ENCODE measurements at places on chromosomes 7 and 10.
A peak's percentile ranks its signal among the peaks of the same experiment; 100 is the strongest.

- DNase-seq: no peak
Measured at GRCh38 chr7:12827219-12827821, 139.9 kb downstream of the ARL4A start.

DNA sequence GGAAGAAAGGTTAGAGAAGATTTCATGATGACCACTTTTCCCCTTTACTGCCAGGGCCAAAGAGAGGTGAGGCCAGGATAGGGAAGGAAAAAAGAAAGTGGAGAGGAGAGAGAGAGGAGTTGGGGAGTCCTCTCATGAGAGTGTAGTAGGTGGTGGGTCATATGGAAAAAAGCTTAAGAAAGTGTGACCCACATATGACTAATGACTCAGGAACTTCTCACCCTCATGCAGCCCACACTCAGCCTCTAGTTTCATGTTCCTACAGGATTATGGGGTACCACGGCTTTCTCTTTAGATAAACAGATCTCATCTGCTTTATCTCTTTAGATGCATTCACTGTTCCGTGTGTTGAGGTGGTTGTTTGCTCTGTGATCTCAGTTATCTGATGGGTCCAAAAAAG is 462.5 kb upstream of the IGFBP3 start:
- no peak for DNase-seq

GRCh38 chr10:103120546-103120945 is 72.5 kb downstream of the NT5C2 start:
- DNase-seq: no peak

DNA sequence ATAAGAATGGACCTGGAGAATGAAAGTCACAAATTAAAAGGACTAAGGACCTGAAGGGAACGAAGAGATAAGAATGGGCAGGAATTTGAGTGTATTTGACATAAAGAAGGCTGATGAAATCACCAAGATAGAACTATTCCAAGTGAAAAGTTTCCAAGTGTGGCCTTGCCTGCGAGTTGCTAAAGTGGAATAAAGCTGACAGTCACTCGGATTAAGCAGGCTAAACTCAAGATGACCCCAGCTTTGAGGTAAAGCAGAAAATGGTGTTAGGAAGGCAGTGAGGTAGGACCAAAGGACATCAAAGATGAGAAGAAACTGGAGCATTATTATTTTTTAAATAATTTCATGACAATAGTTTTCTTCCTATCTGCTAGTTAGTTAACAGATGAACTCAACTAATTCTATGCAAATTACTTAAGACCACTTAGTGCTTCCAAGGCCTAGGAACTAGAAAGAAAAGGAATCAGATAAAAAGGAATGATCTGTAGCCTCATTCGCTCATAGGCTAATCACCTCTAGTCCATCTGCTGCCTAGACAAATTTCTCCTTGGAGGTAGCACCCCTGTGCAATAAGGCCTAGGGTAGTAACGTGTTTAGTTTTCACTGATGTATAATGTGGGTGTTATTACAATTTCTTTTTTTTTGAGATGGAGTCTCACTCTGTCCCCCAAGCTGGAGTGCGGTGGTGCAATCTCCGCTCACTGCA is 34.5 kb downstream of the EZH2 start:
- DNase-seq: peak; percentile 13

- DNase-seq: peak; percentile 25
Measured at GRCh38 chr7:29196191-29196590, 1.6 kb downstream of the CHN2 start.

GRCh38 chr7:116429986-116430619 is 69.4 kb upstream of the CAV2 start:
- no peak for DNase-seq

DNA sequence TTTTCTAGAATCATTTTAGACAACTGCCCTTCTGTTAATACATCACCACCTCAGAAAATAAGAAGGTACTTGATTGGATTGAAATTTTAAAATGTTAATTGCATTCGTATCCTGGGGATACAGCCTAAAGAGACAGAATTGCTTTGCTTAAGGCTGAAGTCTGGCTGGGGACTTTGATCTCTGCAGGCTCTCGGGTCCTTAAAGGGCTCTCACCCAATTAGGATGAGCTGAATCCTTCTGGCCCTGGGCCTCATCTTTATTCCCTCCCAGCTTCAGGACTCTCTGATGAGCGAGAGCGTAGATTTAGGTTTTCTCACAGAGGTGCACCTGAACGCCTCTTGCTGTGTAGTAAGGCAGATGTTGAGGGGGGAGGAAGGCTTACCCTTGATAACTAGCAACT is 475.3 kb upstream of the C7orf33 start:
- no peak for DNase-seq

DNA sequence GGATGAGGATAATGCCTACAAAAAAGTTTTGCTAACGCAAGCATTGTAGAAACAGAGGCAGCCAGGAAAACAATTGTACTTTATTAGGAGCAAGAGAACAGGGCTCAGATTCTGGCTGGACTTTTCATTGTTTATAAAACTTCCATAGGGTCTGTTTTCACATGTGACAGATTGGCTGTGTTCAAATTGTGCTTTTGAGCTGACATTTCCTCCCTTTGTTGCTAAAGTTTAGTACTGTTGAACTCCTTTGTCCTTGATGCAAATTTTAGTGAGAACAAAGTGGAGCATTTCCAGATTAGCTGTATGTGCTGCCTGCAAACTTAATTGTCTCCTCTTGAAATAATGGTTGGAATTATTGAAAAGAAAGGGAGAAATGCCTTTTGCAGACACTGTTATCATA is 221.0 kb upstream of the FZD1 start:
- no peak for DNase-seq

DNA sequence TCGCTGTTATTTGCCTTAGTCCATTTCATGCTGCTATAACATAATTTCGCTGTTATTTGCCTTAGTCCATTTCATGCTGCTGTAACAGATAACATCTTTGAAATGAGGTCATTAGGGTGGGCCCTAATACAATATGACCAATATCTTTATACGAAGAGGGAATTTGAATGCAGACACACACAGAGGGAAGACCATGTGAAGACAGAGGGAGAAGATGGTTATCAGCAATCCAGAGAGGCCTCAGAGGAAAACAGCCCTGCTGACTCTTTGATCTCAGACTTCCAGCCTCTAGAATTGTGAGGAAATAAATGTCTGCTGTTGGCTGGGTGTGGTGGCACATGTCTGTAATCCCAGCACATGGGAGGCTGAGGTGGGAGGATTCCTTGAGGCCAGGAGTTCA is 404.9 kb downstream of the TYW1 start:
- DNase-seq: no peak

- DNase-seq: no peak
Measured at GRCh38 chr7:5502721-5503243, 79.1 kb upstream of the TNRC18 start.

- DNase-seq: no peak
Measured at GRCh38 chr7:15558756-15559155, 3.1 kb downstream of the AGMO start.

DNA sequence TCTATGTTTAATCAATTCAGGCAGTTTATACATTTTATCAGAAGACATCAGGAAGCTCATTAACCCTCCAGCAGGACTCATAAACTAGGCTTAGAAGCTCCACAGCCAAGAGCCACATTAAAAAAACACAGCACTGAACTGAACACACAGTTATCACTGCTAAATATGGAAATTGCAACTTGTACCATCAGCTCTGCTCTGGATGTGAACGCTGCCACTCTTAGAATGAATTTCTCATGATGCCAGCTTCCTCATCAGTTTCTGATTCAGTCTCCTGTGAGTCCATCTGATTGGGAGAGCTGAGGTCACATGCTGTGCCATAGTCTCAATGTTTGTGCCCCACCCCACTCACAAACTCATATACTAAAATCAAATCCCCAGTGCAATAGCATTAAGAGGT is 17.1 kb upstream of the ING3 start:
- DNase-seq: no peak

GRCh38 chr10:110389255-110389654 is 84.5 kb upstream of the SMNDC1 start:
- no peak for DNase-seq

DNA sequence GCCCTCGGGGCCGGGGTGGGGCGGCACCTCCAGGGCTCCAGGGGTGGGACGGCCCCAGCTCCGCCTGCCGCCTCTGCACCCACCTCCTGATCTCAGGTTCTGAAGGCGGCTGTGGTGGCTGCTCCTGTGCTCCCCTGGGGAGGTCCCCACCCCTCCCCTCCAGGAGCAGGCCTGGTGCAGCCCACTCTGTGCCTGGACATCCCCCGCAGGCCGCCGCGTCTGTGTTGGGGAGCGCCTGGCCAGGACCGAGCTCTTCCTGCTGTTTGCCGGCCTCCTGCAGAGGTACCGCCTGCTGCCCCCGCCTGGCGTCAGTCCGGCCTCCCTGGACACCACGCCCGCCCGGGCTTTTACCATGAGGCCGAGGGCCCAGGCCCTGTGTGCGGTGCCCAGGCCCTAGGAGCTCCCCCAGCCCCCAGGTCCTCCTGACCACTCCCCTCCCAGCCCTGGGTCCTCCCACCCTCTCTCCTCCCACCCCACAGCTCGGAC is 5.5 kb downstream of the CYP2W1 start:
- DNase-seq: peak; percentile 70

GRCh38 chr7:156820445-156821063 is 72.4 kb downstream of the LMBR1 start:
- DNase-seq: no peak

DNA sequence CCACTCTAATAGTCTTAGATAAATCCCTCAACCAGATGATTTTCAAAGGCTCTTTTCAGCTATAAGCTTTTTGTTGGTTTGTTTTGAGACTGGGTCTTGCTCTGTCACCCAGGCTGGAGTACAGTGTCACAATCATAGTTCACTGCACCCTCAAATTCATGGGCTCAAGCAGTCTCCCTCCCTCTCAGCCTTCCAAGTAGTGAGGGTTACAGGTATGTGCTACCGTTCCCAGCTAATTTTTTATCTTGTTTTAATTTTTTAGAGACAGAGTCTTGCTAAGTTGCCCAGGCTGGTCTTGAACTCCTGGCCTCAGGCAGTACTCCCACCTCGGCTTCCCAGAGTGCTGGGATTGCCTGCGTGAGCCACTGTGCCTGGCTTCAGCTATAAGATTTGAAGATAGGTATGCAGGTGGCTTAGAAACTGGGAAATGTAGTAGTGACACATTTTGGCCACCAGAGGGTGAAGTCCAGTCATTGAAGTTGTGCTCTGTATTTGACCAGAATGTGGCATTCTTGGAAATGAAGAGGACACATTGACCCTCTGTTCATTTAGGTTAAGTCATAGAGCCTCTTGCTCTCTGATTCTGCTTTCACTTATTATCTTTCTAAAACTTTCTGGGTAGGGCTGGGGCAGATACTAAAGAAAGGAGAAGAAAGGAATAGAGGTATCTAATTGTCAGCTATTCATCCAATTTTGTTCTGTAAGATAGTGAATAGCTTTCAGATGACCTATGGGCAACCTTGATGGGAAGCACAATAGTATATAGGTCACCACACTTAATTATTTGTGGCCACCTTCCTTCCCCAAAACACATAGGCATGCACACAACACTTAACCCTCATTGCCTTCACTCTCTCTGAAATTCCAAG is 36.0 kb downstream of the R3HCC1L start:
- DNase-seq: peak; percentile 77

GRCh38 chr7:45987521-45988290 is 66.6 kb upstream of the IGFBP3 start:
- no peak for DNase-seq

- DNase-seq: no peak
Measured at GRCh38 chr7:4833176-4833575, 28.7 kb downstream of the PAPOLB start.

Data from stomach (tissue), 19 donors.